Activated effector memory CD4-positive, alpha-beta T cell treated with anti-CD3 and anti-CD28 coated beads, Interleukin-2, amount 50 U/mL, for 16 hours (primary cell): ENCODE measurements at places on chromosomes 1 and 21.

- no peak for DNase-seq
Observed at GRCh38 chr1:183872403-183872802, 67.5 kb downstream of the RGL1 start.

- DNase-seq, result peak; percentile 88
Observed at GRCh38 chr21:25573409-25574206, 33.7 kb downstream of the MRPL39 start.

DNA sequence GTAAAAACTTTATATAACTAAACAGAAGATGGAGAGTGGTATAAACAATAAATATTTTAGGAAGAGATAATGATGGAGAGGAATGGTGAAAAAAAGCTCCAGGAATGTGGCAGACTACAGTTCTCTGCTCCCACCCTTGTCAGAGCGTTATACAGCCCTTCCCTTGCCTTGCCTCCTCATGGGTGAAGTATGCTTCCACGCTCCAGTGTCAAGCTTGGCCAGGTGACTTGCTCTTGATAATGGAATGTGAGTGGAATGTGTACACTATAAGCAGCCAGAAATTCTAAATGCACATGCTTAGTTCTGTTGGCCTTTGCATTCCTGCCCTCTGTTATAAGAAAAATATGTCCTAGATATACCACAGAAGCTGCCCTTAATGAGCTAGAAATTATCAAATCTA lies 24.7 kb upstream of the POGK start:
- DNase-seq, result no peak

DNA sequence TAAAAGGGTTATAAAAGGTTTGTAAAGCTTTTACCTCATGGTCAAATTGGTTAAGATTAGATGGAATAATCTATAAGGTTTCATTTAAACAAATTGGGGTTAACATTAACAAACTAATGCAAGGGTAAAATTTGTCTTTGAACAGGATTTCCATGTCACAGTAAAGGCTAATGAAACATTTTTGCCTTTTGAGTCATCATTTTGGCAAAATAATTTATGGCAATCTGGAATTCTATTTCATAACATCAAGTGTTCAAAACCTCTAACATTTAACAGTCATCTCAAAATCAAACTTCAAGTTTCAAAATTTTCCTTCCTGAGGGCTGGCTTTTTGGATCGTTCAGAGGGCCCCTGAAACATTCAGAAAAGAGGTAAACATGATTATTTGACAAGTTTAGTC lies 6.6 kb upstream of the CD46 start:
- DNase-seq, result no peak

DNA sequence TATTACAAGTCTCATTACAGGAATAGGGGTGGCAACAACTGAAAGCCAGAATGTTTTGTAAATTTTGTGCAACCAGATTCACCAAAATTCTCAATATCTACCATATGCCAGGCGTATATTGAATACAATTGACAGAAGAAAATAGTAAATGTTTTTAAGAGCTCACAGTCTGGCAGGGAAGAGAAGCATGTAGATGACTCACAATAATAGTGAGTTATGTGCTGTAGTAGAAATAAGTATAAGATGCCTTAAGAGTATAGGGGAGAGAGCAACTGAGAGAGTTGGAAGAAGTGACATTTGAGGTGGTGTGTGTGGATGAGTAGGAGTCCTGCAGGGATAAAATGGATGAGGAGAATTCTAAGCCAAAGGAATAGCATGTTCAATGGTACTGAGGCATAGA lies 170.5 kb upstream of the FGGY start:
- no peak for DNase-seq

- DNase-seq, result no peak
Observed at GRCh38 chr1:71572038-71572437, 491.2 kb upstream of the ZRANB2 start.

DNA sequence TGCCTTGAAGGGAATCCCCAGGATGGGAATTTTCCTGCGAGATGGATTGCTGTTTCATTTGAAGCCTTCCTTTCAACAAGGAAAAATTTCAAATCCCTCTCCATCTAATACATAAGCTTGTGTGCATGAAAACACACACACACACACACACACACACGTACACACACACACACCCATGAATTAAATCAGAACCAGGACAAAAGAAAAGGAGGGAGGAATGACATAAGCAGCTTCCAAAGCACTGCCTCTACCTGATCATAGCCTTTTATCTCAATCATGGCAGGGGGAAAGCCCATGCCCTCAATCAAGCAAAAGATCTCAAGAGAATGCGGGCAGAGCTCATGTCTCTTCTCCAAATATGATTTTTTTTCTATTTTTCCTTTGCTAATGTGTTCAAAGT lies 139.7 kb downstream of the SLC44A5 start:
- no peak for DNase-seq

GRCh38 chr1:169694304-169695075 lies 16.9 kb downstream of the SELL start:
- no peak for DNase-seq

GRCh38 chr21:45303751-45304475 lies 16.2 kb upstream of the POFUT2 start:
- no peak for DNase-seq

DNA sequence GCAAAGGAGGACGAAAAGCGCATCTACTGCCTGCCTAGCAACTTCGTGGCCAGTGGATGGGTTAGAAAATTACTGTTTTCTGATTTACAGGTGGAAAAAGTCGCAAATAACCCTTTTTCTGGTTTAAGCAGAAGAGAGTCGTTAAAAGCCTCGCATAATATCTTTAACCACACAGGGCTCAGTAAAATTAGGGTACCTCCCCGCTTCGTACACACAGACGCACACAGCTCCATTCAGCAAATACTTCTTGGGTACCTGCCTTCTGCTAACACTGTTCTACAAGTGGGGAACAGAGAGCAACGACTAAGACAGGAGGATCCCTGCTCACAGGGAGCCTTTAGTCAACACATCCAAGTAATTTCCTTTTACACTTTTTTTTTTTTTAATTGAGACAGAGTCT lies 704 bp downstream of the ALG6 start:
- DNase-seq, result no peak

DNA sequence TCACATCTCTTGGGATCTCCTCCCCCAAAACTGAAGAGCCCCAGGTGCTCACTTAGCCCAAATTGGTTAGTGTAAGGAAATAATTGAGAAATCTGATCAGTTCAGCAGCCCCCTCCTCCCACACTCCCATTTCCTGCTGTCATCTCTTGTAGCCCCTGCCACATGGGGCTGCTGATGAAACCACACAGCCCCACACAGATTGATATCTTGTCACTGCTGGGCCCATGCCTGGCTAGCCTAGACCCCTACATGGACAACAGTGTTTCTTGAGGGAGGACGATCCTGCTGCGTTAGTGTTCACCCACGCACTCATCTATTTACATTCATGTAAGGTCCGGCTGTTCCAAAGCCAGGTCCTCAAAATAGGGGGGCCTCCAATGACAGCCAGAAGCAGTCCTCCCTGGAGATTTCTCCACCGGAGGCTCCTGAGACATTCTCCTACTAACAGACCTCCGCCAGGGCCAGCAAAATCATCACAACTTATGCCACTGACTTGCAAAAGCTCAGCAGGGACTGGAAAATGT lies 23.9 kb upstream of the RXRG start:
- DNase-seq, result no peak

DNA sequence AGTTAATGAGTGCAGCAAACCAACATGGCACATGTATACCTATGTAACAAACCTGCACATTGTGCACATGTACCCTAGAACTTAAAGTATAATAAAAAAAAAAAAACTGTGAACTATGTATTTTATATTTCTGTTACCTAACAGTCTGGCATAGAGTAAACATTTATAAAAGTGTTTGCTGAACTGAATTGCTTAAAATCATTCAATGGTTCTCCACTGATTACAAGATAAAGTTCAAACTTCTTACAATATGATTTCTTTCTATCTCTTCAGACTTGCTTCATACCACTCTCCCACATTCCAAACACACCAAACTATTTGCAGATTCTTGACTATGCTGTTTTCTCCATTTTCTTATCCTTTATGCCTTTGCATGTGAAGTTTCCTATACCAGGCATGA lies 89.9 kb downstream of the UROD start:
- no peak for DNase-seq

GRCh38 chr1:89060091-89060490 lies 4.9 kb downstream of the GBP1 start:
- DNase-seq, result no peak

DNA sequence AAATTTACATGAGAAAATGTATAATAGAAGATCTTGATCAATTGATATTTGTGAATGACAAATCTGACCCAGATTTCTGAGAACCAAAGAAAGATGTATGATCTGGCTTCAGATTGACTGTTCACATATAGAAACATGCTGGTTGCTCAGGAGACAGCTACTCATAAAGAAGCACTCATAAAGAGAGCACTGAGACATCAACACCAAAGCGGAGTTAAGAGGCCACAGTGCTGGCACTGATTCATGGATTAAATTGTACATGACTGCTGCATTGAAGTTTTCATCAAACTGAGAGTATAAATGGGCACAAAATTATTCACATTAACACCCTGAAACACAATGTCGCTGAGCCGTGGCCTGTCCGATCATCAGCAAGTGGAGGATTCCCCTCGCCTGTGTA lies 46.2 kb downstream of the SH3GLB1 start:
- no peak for DNase-seq

DNA sequence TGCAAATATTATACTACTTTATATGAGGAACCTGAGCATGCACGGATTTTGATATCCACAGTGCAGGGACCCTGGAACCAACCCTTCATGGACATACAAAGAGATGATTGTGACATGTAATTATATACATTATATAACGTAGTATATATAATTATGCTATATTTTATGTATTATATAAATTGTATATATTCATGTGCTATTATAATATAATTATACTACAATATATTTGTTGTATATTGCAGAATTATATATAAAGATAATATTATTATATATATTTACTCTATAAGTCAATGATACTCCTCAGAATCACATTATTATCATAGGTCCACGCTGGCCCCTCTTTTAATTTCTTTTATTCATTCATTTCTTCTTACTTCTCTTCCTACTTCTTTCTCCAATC lies 70.9 kb downstream of the TNFSF18 start:
- no peak for DNase-seq

DNA sequence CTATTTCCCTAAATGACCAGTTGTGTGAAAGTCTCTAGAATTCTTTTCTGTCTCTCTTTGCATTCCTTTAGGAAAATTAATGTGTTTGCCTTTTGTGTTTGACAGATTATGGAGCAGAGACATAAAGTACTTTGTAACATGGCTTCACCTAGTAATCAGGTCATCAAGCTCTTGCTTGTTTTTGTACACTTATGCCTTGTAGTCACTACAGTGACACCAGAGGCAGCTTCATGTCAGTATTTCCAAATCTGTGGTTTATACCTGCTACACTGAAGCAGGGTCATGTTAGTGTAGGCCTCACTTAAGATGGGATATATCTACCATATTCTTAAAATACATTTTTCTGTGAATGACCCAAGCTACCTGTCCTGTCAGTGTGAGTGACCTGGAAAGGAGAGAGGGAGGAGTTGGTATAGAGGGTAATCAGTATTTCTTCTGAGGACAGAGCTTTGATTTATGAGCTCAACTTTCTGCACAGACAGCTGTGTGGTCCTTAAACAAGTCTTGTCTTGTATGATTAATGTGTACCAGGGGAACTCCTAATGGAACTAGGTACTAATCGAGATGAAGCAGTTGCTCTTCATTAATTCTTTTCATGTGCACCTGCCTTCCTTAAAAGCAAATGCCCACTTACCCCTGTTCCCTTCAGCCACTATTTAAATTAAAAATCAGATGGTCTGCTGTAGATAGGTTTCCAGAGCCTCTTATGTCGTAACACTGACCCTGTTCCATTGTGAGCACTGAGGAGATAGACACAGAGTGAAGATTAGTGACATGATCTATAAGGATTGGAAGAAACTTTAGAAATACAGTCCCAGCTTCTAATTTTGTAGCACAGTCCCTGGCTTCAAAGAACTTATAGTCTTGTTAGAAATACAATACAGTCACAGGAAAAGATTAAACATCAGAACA lies 45.7 kb downstream of the MACO1 start:
- no peak for DNase-seq

- no peak for DNase-seq
Observed at GRCh38 chr1:118097622-118098348, 87.2 kb downstream of the SPAG17 start.

DNA sequence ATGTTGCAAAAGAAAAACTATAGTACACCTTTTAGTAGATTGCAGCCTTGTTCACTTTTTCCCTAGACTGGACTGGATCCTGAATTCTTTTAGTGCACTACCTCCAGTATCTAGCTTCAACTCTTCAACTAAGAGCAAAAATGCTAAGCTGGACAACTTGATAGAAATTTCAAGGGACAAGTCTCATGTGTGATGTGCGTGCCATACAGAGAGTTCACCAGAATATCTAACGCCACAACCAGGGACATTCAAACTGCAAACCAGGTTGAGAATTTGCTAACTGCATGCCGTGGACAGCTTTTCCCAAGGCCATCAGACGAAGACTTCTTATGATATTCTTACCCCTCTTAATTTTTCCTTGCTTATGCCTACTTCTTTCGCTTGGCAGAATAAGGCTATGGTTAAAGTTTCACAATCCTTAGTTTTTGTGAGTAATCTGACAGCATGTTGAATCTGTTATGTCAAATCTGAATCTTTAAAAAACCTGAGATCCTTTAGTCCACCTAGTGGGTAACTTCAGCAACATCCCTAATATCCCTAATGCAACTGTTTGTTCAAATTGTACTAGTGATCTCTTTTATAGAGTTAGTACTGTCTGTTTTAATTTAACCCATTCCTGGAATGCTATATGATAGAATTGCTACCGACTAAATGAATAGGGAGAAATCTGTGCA lies 66.4 kb downstream of the DDAH1 start:
- DNase-seq, result no peak

GRCh38 chr1:119245881-119246280 lies 105.4 kb upstream of the WARS2 start:
- no peak for DNase-seq

- DNase-seq, result no peak
Observed at GRCh38 chr1:95323123-95323522, 89.1 kb downstream of the RWDD3 start.

DNA sequence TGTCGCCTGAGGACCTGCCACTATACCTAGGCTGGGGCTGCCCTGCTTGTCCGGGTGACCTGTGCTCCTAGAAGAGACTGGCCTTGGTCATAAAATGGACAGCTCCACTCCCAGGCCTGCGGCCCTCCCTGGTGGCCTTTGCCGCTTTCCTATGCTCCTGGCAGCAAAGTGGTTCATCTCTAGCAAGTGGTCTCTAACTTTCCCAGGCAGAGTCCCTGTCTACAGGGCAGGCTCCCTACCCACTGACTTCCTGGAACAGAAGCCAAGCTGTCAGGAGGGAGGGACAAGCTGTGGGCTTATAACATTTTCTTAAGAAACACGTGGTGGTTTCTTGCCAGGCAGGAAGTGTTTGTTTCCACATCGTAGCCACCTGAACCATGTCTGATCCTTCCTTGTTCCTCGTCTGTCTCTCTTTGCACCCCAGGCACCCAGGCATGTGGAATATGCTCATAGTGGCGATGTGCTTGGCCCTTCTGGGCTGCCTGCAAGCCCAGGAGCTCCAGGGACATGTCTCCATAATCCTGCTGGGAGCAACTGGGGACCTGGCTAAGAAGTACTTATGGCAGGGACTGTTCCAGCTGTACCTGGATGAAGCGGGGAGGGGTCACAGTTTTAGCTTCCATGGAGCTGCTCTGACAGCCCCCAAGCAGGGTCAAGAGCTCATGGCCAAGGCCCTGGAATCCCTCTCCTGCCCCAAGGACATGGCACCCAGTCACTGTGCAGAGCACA lies 10.1 kb downstream of the H6PD start:
- DNase-seq, result no peak
